COLO829 (cell line): ENCODE measurements at places on chromosomes 3 and 15.

DNA sequence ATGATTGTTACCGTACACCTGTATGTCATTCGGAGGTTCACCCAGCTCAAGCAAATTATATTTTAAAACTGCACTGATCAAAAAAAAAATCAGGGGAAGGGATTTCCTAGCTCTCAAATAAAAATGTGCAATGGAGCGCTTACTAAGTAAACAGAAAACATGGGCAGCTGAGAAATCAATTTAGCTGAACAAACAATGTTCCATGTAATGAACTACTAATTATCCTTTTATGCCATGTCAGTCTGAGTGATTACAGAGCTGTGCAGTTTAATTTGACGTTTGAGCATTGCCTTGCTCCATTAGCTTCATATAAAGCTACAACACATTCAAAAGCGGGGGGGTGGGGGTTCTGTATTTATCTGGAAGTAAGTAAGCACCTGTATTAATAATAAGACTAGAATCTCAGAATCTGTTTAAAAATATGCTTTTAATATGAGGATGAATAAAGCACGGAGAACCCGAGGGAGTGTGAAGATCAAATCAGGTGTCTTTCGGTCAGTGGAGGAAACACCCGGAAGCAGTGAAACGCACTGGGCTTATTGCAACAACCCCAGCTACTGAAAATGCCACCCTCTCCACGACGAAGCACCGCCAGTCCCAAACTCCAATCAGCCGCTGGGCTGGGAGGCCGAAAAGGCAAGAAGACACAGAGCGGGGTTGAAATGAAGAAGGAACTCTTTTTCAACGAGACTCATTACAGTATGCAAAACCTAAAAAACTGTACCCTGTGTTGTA is 196.5 kb upstream of the ATP11B start:
- DNase-seq = no peak

- no peak for DNase-seq
Observed at GRCh38 chr3:197068077-197068476, 38.5 kb upstream of the MELTF start.

DNA sequence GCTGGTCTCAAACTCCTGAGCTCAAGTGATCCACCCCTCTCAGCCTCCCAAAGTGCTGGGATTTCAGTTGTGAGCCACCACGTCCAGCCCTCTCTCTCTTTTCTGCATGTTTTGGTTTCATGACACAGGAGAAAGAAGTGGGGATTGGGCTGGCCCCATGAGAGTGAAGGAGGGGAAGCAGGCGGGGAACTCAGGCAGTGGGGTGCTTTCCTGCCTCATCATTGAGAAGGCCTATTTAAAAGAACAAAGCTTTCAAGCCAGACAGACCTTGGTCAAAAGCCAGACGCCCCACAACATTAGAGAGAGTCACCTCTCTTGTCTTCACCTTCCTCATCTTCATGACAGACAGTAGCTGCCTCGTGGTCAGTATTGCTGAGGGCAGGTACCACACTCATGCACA is 15.9 kb downstream of the PSTPIP1 start:
- no peak for DNase-seq

DNA sequence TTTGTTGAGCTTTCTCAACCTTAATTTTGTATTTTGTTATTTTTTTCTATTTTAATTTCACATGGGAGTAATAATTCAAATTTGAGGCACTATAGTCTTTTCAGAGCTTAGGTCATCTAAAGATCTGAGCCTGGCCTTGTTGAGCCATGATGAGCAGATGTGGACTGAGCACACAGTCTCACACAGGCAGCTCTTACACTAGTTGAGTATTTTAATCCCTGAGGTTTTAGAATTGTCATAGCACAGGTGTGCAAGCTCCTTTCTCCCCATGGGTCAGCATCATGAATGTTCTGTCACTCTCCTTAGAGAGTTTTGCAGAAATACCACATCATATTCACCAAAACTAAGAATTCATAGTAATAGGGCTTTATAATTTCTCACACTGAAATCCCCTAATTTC is 4.9 kb downstream of the ZBTB38 start:
- DNase-seq = no peak

- no peak for DNase-seq
Observed at GRCh38 chr3:9388142-9388541, 9.3 kb upstream of the SETD5 start.

DNA sequence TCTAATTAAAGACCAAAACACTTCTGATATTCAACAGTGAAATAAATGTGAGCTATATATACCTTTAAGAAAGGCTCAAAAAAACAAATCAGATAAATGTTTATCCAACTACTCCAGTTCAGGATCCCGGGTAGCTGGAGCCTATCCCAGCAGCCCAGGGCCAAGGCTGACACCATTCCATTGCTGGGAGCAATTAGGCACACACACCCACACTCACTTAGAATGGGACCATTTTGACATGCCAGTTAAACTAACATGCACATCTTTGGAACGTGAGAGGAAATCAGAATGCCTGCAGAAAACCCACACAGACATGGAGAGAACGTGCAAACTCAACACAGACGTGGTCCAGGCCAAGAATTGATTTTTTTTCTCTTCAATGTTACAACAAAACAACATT is 30.0 kb upstream of the PLSCR4 start:
- DNase-seq = no peak

DNA sequence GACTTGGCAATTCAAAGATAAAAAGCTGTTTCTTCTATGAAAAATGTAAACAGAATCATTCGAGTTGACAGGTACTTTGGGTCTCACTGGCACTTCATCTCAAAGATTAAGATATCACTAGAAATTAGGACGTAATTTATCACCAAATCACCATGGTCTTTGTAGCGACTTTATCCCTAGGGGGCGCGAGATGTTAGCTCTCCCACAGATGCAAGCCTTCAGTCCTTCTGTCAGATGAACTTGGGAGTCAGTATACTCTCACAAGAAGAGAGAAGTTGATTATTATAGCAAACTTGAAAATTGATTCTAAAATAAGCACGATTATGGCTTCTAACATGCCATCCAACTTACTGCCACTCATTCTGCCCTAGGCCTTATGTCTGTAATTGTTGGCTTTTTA is 150.3 kb downstream of the ALCAM start:
- no peak for DNase-seq

GRCh38 chr3:10306156-10306555 is 13.4 kb upstream of the GHRL start:
- DNase-seq = no peak

- peak; percentile 85 for DNase-seq
Observed at GRCh38 chr3:69650066-69650419, 89.2 kb upstream of the MITF start.

DNA sequence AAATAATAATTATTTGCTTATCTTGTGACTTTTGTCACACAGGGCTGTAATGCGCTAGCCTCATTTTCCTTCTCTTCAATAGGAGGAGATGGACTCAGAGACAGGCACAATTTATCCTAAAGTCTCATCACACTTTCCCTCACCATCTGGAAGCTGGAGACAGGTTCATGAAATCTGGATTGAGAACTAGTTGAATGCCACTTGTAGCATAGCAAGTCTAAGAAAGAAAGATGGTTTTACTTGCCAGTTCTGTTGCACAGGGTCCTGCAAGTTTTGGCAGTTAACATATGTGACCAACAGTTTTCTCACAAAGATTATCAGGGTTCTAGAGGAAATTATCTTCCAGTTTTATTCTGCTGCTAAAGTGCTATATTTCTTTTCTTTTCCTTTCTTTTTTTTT is 9.0 kb upstream of the ZSCAN2 start:
- DNase-seq = no peak

DNA sequence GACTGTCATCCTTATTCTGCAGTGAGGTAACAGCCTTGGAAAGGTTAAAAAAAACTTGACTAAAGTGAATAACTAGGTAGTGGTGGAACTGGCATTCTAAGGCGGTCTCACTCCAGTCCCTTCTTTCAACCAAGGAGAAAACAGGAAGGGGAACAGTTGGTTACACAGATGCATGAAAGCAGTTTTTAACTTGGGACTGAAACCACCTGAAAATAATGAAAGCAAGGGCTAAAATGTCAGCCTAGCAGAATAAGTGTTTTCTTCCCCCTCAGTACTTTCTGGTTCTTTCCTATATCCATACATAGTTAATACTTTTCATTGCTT is 748 bp upstream of the AVEN start:
- DNase-seq = no peak

GRCh38 chr15:72936237-72936636 is 116.0 kb upstream of the NEO1 start:
- DNase-seq = no peak

GRCh38 chr15:42854576-42854975 is 66.0 kb downstream of the TTBK2 start:
- no peak for DNase-seq

DNA sequence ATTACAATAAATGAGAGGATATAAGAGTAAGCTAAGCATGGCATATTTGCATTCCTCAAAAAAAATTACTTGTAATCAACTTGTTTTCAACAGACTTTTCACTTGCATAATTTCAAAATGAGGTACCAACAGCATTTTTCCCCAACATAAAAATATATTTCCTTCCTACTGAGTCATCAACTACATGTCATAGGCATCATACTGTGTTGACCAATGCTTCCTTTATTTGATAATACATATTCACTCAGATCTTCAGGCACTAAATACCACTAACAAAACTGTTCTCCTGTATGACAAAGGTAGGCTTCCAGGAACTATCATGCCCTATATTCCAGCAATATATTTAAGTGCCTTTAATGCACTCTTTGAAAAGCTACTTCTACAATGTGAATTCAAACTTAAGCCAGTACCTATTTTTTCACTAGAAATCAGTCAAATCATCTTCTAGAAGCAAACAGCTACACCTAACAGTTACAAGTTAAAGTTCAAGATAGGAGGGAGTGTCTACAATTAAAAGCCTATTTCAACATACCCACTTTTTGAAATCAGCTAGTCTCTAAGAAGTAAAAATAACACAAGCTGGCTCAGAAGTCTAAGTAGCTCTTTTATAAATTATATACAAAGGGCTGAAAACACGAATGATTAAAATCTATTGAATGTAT is 11.3 kb downstream of the ADAM10 start:
- DNase-seq = no peak

DNA sequence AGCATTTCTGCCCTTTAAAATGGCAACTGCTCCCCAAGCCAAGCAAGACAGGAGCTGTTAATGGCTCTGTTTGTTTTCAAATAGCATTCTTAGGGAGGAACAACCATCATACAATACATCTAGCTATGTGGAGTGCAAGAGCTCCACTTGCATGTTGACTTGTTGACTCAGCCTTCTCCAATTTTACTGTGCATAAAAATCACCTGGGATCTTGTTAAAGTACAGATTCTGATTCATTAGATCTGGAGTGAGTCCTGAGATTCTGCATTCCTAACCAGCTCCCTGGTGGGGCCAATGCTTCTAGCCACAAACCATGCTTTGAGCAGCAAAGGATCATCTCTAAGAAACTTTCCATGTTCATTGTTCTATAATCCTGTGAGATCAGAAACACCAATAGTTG is 171.4 kb downstream of the THRB start:
- DNase-seq = no peak

GRCh38 chr3:39127269-39127907 is 19.9 kb downstream of the TTC21A start:
- DNase-seq = no peak

GRCh38 chr15:42387603-42388002 is 28.3 kb downstream of the CAPN3 start:
- DNase-seq = no peak

GRCh38 chr3:147388700-147389580 is 17.4 kb downstream of the ZIC4 start:
- DNase-seq = no peak

DNA sequence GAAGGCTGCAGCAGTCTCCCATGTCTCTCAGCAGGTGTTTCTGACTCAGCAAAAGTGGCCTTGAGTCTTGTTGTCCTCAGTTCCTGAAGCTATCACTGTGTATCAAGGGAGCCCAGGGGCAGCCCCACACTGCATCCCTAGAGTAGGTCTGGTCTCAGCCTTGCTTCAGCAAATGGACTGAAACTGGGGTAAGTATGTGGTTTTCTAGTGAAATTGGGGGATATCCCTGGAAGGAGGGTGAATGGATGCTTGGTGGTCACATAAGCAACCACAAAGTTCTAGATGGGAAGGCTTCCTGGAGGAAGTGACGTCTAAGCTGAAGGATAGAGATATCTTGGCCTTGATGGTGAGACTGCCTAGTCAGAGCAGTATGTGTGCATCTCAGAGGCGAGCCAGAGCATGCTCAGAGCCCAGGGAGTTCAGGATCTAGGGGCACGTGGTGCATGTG is 38.4 kb downstream of the TMEM158 start:
- no peak for DNase-seq

- no peak for DNase-seq
Observed at GRCh38 chr3:50294492-50295403, 2.5 kb upstream of the IFRD2 start.

- peak; percentile 63 for DNase-seq
Observed at GRCh38 chr3:69212411-69213160, 90.2 kb upstream of the LMOD3 start.

GRCh38 chr15:49751191-49751590 is 130.3 kb downstream of the DTWD1 start:
- DNase-seq = no peak

GRCh38 chr3:49121132-49121736 is 611 bp upstream of the USP19 start:
- no peak for DNase-seq
